ENCODE measurements at places on chromosomes 7 and 10.

- DNase-seq, result no peak
These were observed 93.4 kb upstream of the PDLIM1 start for GRCh38 chr10:95384011-95384704.

DNA sequence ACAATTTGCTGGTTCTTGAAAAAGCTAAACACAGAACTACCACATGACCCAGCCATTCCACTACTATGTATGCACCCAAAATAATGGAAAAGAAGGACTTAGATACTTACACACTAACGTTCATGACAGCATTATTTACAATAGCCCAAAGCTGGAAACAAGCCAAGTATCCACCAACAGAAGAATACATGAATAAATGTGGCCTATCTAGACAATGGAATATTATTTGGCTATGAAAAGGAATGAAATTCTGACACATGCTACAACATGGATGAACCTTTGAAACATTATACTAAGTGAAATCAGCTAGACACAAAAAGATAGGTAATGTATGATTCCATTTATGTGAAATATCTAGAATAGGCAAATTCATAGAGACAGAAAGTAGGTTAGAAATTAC is 67.4 kb upstream of the EXOC4 start:
- DNase-seq, result no peak

GRCh38 chr10:76721891-76722505 is 915.6 kb downstream of the KCNMA1 start:
- DNase-seq, result no peak

DNA sequence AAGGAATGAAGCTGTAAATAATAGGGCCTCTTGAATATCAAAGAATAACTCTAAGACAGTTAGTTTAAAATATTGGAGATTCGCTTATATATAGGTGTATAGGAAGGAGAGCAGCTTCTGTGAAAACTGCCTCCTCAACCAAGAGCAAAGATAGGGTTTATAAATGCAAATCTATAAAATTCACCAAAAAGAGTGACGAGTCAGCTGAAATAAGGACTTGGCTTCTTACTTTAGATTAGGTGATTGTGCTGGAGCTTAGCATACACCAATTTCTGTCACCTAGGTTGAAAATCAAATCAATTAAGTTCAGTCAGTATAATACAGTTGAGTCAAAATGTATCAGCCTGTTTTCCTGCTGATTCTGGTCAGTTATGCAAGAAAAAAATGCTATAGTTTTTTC is 113.8 kb upstream of the SGCE start:
- DNase-seq, result no peak

DNA sequence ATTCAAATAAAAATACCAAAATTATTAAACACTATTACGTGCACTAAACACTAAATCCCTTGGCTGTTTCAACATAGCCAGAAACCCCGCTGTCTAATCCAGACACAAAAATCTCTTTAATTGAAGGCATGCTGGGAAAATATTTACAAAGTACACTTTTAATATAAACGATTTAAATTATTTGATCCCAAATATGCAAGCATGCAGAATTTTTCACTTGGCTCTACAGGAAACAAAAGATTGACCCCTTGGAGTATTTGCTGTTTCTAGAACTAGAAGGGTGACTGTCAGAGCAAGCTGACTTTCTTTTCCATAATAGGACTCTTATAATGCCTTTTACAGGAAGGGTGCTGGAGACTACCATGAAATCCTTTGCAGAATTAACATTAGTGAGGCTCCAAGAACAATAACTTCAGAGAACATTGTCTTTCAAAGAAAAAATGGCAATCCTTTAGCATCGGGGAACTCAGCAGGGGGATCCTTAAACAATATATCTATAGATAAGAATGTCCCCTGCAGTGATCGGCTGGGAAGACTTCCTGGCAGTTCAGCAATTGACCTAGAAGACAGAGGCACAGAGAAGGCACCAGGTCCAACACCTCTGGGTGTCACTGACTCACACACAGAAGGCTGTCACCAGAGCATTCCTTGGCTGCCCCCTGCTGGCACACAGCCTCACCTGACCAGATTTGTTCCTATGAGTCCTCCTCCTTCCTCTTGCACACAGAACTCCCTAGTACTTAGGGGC is 55.8 kb upstream of the MRLN start:
- DNase-seq, result peak; percentile 82
